Stimulated activated CD8-positive, alpha-beta memory T cell treated with anti-CD3 and anti-CD28 coated beads, Interleukin-2, amount 100 ng/mL, for 1 hour (primary cell): ENCODE measurements at places on chromosomes 5 and 9.

- no peak for DNase-seq
Observed at GRCh38 chr9:114289571-114290481, 33.1 kb upstream of the ORM1 start.

DNA sequence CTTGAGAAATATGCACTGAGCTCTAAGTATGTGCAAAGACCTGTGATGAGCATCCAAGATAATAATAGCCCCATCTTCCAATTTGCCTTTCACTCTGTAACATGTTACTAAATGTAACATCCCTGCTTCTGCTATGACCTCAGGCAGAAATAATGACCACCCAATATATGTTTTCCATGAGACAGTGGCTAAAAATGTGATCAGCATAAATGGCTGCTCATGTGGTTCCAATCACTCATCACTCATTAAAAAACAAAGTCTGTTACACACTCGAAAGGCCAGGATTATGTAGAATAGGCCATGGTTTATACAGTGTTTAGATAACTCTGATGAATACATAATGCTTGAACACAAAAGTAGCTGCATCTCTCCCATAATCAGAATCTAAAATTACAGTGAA, 71.4 kb upstream of the MOCS2 start:
- no peak for DNase-seq

- no peak for DNase-seq
Observed at GRCh38 chr5:160092514-160092913, 26.7 kb downstream of the PWWP2A start.

- no peak for DNase-seq
Observed at GRCh38 chr9:29958469-29958868, 2385.2 kb upstream of the C9orf72 start.

DNA sequence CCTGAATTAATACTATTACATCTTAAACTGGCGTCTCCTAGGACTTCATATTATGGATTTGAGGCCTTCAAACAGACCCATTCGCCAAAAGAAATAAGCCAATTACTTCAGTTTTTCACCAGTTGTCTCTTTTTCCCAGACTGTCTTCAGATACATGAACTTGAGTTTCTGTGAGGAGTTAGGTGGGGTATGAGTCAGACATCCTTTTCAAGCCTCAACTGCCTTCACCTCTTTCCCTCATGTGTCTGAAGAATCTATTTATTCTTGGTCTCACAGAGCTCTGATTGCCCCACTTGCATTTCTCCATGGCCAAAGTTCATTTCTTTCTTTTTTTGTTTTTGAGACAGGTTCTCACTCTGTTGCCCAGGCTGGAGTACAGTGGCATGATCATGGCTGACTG, 12.5 kb downstream of the WNT8A start:
- DNase-seq = no peak

- no peak for DNase-seq
Observed at GRCh38 chr9:88535226-88536022, 446 bp downstream of the NXNL2 start.

DNA sequence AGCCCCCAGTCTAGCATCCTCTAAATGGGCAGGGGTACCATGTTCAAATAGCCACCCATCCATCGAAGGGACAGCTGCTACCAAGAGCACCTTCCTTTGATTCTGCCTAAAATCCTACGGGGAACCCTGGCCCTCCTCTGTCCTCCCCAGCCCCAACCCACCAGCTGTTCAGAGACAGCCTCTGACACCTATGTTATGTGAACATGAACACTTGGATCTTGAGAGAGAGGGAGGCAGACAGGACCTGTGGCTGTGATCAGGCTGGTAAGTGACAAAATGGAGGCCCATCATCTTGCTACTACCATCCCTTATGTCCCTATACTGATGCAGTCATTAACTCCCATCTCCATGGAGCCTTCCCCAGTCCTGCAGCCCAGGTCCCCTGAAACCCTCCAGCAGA, 8.2 kb downstream of the SLC23A1 start:
- DNase-seq = no peak

DNA sequence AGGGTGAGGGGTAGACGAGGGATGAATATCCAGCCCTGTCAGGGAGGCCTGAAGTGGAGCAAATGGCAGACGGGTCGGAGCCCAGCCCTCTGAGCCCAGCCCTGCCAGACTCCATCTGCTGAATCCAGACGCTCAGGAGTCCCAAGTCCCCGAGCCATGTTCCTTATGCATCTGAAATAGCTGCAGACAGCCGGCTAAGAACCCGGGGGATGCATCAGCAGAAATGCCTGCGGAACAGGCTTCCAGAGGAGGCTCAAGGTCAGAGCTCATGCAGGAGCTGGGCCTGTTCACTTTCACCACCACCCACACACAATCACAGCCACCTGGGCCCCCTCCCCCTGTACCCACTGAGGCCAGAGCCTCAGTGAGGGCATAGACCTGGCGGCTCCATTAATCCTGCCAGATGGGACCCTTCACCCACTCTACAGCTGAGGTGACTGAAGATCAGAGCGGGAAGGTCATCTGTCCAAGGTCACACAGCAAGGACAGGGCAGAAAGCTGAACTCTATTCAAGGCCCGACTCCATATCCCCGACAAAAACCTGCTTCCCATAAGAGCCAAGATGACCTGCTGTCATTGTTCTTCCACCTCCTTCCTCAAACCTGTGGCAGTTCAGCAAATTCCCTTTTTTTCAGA, 24.4 kb upstream of the AKNA start:
- no peak for DNase-seq

- no peak for DNase-seq
Observed at GRCh38 chr5:132812123-132812765, 858 bp upstream of the SOWAHA start.

GRCh38 chr9:129213551-129213950, 35.5 kb upstream of the IER5L start:
- DNase-seq = no peak

DNA sequence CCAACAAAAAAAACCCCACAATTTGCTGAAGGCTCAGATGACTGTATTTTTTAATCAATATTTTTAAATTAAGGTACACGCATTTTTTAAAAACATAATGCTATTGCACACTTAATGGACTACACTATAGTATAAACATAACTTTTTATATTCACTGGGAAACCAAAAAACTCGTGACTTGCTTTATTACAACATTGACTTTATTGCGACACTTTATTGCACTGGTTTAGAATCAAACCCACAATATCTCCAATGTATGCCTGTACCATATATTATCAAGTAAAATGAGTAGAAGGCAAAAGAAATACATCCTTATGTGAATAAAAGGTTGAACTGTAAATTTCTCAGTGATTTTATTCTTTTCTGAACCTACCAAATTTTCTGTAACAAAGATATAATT, 53.7 kb downstream of the RICTOR start:
- no peak for DNase-seq

GRCh38 chr9:16627967-16628366, 242.5 kb downstream of the BNC2 start:
- no peak for DNase-seq

- no peak for DNase-seq
Observed at GRCh38 chr5:53478411-53479044, 1.9 kb upstream of the FST start.

- no peak for DNase-seq
Observed at GRCh38 chr5:21030981-21031380, 1043.0 kb upstream of the CDH18 start.

DNA sequence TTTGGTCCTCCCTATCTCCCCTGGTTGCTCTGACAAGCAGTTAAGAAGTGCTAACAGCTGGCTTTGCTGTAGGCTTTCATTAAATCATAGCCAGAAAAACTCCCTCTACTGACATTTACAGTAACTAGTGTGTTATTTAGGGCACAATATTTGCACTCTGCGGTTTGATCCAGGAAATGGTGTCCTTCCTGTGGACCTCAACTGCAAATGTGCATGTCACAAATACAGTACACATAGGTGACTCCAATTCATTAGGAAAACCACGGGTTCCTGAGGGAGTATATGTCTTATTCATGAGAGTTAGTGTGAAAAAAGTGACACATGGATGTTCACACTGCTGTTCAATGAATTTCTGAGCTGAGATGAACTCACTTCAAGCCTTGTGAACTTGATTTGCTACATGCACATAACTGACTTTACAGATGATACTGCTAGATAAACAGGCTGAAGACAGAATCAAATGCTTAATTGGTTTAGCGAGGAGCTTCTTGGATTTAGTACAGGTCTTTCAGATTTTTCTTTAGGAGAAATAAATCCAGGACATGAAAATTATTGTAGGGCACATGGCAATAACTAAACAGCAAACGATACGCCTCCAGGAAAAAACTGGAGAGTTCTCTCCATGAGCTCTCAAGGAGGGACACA, 281.5 kb downstream of the EFNA5 start:
- DNase-seq = no peak

GRCh38 chr9:137085920-137086530, 760 bp upstream of the MAN1B1 start:
- DNase-seq = no peak

- DNase-seq = no peak
Observed at GRCh38 chr5:111313017-111313724, 89.0 kb downstream of the CAMK4 start.

DNA sequence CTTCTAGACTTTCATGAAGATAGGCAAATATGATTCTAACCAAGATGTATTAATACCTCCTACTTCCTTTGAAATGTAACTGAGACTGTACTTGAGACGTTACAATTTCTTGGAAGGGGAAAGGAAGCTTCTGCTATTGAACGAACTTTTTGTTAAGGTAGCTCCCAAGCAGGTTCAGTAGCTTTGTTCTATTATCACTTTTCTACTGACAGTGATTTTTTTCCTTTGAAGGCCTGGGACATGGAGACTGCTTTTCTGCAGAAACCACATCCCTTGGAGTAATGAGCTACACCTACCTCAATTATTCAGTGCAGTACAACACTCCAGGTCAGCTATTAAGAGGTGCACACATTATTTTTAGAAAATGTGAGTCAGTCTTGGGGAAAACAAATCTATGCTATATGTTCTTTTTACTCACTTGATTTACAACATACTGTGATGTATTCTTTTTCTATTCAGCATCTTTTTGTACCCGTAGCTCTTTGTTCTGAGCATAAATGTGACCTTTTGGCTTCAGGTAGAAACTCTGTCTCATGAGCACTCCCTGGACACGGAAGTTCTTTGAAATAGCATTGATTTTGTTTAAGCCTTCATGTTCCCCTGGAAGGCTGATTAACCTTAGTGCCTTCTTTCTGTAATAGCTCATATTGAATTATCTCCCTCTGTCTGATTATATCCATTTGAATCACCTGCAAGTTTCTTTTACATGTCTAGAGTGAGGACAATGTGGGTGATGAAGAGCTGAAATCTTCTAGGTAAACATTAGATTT, 56.5 kb upstream of the CDKN2B start:
- no peak for DNase-seq

- no peak for DNase-seq
Observed at GRCh38 chr9:134187891-134188385, 23.6 kb upstream of the RNU6ATAC start.

DNA sequence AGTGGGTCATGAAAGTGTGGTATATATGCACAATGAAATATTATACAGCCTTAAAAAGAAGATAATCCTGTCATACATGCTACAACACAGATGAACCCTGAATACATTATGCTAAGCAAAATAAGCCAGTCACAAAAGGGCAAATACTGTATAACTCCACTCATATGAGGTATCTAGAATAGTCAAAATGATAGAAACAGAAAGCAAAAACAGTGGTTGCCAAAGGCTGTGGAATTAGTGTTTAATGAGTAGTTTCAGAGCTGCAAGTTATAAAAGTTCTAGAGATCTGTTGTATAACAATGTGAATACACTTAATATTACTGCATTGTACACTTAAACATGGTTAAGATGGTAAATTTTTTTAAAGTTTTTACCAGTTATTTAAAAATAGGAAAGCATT, 135.0 kb downstream of the OXCT1 start:
- no peak for DNase-seq

DNA sequence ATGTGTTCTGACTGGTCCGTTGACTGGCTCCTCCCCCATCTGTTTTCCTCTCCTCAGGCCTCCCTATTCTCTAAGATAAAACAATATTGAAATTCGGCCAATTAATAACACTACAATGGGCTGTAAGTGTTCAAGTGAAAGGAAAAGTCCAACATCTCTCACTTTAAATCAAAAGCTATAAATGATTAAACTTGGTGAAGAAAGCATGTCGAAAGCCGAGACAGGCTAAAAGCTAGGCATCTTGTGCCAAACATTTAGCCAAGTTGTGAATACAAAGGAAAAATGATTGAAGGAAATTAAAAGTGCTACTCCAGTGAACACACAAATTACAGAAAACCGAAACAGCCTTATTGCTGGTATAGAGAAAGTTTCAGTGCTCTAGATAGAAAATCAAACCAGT, 310.6 kb downstream of the SPOCK1 start:
- DNase-seq = no peak

- no peak for DNase-seq
Observed at GRCh38 chr5:98905857-98906688, 22.7 kb downstream of the CHD1 start.

DNA sequence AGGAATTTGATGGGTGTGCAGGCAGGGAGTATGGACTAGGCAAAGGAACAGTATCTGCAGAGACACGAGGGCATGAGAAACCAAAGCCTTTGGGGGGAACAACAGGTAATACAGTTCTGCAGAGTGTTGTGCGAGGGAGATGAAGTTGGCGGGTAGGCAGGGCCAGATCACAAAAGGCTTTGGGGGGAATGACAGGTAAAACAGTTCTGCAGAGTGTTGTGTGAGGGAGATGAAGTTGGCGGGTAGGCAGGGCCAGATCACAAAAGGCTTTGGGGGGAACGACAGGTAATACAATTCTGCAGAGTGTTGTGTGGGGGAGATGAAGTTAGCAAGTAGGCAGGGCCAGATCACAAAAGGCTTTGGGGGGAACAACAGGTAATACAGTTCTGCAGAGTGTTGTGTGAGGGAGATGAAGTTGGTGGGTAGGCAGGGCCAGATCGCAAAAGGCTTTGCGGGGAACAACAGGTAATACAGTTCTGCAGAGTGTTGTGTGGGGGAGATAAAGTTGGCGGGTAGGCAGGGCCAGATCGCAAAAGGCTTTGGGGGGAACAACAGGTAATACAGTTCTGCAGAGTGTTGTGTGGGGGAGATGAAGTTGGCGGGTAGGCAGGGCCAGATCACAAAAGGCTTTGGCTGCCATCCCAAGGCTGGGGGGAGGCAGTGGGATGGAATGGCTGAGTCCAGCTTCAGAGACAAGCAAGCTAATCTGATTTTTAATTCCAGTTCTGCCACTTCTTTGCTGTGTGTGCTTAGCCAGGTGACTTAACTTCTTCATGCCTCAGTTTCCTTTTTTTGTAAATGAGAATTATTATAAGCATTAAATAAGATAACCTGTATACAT, 33.0 kb downstream of the FRMPD1 start:
- no peak for DNase-seq

- no peak for DNase-seq
Observed at GRCh38 chr5:62457071-62457470, 44.5 kb downstream of the IPO11 start.

DNA sequence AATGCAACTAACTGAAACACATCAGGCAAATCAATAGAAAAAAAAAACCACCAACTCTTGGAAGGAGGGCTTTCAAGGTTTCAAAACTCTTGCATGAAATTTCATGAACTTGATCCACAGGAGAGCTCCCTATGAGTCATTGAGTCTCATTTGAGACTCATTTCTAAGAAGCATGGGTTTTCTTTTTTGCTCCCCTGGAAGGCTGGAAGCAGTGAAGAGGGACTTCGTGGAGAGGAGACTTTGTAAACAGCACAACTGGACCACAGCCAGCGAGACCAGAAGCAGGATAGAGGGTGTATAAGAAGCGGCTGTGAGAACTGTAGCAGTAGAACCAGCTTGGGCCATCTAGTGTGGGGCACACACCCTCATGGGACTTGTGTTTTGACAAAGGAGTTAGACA, 41.2 kb upstream of the RAPGEF1 start:
- DNase-seq = no peak

- no peak for DNase-seq
Observed at GRCh38 chr5:73178265-73178664, 5.3 kb downstream of the TMEM174 start.

GRCh38 chr5:126428421-126428820, 5.2 kb downstream of the GRAMD2B start:
- DNase-seq = no peak
